NT2/D1 (cell line): ENCODE measurements at places on chromosomes 16 and 17.

DNA sequence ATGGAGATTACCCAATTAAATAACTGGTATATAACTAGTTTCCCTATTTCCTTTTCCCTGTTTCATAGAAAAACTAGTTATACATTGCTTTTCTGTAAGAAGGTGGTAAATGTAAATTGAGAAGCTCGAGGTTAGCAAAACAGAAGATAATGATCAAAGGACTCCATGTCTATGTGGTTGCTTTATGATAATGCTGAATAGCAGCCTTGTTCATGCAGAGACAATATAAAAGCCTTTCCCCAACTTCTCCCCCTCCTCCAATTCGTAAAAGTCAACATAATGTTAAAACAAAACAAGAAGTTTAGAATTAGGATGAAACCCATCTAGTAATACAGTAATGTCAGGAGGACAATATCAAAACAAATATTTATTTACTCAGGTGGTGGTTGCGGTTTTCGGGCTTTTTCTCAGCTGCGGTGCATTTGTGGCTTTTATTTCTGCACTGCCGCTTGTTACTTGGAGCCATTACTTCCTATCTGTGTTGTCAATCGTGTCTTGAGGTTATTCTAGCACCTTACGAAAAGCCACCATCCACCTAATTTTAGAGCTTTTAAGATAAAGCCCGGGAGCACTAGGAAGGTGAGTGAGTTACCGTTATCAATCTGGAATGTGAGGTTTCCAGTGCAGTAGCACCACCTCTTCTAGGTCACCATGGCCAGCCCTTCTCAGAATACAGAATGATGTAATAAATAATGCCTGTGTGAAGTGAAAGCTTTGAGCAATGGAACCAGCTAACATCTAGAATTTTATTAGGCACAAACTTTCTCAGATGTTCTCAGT lies 297.5 kb downstream of the CDH13 start:
- no peak for DNase-seq

GRCh38 chr17:83055911-83056582 lies 23.4 kb upstream of the METRNL start:
- DNase-seq, result no peak

DNA sequence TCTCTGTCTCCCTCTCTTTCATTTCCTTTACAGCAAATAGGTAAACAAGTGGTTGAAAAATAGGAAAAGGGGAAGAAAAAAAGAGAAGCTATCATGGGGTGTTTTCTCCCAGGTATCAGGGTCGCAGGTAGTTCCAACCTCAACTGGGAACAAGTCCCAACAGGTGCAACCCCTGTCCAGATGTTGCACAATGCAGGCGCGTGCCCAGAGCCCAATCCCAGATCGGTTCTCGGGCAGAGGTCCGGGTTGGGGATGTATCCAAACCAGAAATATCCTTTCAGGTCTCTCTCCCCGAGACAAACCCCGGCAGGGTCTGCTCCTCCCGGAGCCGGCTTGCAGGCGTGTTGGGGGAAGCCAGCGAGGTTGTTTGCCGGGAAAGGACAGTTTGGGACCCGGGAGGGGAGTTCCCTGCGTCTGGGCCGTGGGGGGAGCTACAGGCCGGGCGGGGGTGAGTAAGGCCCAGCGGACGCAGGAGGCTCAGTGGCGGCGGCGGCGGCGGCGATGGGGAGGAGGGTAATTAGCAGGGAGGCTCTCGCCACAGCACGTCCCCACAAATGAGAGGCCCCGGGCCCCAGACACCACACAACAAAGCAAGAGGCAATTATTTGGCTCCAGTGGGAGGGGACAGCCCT lies 21.2 kb upstream of the SP6 start:
- DNase-seq, result no peak

DNA sequence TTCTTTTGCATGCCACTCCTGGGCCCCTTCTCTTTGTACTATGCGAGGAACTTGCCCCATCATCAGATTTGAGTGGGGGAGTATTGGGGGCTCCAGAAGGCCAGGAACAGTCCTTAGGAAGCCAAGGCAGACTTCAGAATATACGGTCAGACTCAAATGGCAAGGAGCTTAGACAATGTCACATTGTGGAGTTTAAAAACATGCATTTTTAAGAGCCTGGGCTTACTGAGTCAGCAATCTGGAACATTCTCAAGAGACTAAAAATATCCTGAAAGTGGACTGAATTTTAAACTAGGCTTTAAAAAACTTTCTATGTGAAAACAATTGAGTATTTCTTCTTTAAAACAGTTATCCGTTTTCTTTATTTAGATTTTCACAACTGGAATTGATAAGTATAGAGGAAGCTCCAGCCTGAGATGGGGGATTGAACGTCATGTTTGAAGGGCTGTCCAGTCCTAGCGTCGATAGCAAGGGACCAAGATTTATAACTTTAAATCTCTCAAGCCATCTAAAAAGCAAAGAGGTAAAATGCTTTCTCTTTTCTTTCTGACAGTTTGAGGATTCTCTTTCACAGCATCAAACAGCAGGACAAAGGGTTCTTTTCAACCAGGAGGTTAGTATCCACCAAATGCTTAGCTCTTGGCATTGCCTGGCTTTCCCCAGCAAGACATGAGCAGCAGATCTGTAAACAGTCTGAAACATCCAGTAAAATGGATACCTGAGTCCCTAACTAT lies 45.8 kb upstream of the CDRT4 start:
- DNase-seq, result no peak
